ENCODE measurements at places on chromosomes 13 and 19.

- no peak for DNase-seq
These were observed 133.4 kb upstream of the USP29 start for GRCh38 chr19:56986386-56986785.

- no peak for DNase-seq
These were observed 452.5 kb upstream of the ARGLU1 start for GRCh38 chr13:107020393-107020792.

DNA sequence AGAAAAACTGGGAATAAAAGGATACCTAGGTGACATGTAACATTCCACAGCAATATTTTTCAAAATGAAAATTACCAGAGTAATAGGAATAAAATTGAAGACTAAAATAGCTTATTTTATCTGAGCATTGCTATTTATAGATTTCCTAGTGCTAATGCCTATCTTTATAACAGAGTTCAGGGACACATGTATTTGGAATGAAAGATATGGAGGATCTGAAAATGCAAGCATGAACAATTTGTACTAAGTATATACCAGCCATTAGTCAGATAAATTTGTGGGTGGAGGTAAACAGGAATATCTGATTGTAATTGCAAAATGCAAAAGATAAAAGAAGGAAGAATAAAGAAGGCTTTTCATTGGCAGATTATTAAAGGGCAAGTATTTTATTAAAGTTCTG, 345.9 kb downstream of the GPC5 start:
- no peak for DNase-seq

GRCh38 chr13:76973920-76974617, 17.8 kb upstream of the CLN5 start:
- DNase-seq, result no peak

DNA sequence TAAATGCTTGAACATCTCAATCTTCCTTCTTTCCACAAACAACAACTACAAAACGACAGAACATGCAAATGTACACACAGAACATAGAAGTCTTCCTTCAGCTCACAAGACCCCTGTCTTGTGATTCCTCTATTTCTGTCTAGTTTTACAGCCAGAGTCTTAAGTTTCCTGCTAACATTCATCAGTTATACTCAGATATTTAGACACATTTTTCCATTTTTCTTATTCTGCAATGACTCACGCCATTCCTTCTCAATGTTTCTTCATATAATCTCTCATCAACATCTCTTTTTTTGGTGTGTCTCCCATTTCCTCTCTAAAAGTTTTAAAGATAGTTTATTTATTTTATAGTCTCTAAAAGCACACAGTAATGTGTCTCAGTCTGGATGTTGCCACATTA, 1872.9 kb upstream of the PCDH20 start:
- no peak for DNase-seq

All from CD4-positive, alpha-beta T cell treated with Interleukin-6 at 100 ng/mL for 8 hours (primary cell).